T-cell (primary cell): ENCODE measurements at places on chromosomes 7 and 10. TPM values are rescaled to one million over a fixed set of nuclear protein-coding genes. Genes with fewer than 3 reads are reported as not detected.

The FLNC gene
- 0.93 TPM for total RNA-seq

The CALN1 gene
- 0.26 TPM for total RNA-seq

The NPS gene
- total RNA-seq, result not detected

The PFKP gene
- total RNA-seq, result 60.7 TPM

The RBP3 gene
- total RNA-seq, result not detected
